ENCODE measurements at places on chromosomes 7 and 10.

- DNase-seq = no peak
Observed at GRCh38 chr7:70353330-70353945, 755.2 kb downstream of the AUTS2 start.

DNA sequence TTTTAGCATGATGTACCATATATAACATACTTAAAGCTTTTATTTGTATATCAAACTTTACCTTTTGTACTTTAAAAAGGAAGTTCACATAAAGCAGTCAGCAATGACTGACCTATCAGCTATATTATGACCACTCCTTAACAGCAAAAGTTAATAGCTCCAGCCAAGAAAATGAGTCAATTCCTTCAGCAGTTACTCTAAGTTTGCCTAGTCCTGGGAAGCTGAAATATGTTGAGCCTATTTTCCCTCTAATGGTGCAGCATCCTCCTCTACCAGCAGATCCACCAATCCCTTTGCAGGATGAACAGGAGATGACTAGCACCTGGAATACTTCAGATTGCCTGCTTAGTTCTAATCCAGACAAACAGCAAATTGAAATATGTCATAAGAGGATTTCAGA lies 64.2 kb downstream of the CUL2 start:
- DNase-seq = no peak

GRCh38 chr10:86658261-86658741 lies 4.0 kb downstream of the OPN4 start:
- no peak for DNase-seq

GRCh38 chr7:33849004-33849403 lies 56.3 kb upstream of the BMPER start:
- DNase-seq = no peak

DNA sequence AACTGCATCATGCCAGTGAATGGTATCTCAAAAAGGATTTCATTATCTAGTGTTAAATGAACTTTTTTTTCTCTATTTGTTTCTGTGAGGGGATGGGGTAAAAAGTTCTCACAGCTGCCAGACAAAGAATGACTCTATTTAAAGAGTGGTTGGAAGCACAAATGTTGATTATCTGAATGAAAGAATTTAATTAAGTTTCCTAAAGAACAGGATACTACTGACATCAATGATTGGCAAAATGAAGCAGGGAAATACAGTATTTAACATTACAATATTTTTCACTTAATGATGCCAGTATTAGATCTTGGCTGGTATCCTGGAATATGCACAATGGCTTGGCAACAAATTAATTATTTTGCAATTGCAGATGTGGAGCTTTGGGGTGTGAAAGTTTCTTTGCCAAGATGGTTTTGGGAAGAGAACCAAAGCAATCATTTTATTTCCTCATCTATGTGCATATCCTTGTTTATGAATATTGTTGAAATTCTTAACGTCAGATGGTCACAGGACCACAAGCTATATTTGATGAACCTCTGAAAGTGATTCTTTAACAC lies 336.8 kb downstream of the ARL4A start:
- DNase-seq = no peak

DNA sequence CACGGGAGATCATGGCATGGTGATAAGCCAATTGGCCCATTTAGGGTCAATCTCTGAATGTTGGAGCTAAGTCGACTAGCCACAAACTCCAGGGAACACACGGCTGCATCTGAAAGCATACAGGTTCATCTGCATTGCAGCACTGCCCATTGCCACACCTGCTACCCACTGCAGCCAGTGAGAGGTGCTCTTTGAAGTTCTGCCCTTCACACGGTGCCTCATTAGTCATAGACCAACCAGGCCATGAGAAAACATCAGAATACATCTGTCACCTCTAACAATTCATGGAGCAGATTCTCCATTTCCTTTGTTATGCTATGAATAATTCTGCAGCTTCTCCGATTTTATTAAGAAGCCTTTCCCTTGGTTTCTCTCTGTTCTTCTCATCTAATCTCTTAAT lies 65.7 kb upstream of the FAM204A start:
- DNase-seq = no peak

GRCh38 chr7:135729230-135729629 lies 1.2 kb upstream of the SLC13A4 start:
- no peak for DNase-seq

DNA sequence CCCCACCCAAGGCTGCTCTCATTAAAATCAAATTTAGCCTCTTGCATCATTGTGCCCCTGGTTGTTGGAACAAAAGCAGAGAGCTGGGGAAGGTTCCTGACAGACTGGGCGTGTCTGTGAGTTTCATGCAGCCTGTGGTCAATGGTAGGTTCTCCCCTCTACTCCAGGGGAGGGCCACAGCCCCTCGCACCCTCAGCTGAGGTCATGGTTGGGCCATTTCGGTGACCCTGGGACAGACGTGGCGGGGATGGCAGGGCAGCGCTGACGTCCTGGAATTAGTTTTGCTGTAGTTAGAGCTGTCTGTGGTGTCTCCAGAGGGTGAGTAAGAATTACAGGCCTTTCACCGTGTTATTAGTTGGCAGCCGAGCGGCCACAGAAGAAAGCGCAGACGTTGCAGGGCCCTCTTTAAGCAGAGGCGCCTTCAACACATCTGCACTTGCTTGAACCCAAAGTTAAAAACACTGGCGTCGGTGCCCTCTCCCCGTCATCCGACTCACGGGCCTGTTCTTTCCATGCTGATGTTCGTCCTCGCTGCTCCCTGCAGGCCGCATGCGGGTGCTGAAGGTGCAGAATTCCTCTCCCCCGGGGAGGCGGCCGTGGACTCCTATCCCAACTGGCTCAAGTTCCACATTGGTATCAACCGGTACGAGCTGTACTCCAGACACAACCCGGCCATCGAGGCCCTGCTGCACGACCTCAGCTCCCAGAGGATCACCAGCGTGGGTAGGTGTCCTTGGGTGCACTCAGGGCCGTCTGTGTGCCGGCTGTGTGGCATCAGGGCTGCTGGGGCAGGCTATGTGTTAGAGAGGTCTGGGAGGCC lies 2.8 kb downstream of the FAM20C start:
- DNase-seq = no peak

GRCh38 chr10:62082729-62083411 lies 181.4 kb downstream of the ARID5B start:
- DNase-seq = no peak

DNA sequence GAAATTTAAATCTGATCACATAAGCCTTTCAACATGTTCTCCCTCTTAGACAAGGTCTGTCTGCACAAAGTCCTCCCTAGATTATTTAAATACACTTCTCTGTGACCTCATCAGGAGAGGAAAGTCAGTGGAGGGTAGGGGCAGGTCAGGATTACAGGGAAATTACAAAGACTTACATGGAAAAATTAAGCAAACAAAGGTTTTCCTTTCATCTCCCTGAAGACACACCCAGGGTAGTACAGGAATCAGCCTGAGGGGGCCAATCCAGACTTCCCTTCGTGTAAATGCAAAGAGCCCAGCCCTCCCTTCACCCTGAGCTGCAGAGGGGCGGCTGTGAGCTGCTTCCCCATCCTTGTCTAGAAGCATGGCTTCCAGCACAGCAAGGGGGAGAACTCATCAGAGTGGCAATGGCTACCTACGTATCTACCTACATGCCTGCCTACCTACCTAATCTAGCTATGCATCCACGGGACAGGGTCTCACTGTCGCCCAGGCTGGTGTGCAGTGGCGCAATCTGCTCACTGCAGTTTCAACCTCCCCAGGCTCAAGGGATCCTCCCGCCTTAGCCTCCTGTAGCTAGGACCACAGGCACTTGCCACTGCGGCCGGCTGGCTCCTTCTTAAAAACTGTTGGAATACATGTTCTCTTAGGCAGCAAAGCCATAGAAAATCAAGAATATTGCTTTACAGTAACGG lies 33.2 kb downstream of the PITRM1 start:
- no peak for DNase-seq

DNA sequence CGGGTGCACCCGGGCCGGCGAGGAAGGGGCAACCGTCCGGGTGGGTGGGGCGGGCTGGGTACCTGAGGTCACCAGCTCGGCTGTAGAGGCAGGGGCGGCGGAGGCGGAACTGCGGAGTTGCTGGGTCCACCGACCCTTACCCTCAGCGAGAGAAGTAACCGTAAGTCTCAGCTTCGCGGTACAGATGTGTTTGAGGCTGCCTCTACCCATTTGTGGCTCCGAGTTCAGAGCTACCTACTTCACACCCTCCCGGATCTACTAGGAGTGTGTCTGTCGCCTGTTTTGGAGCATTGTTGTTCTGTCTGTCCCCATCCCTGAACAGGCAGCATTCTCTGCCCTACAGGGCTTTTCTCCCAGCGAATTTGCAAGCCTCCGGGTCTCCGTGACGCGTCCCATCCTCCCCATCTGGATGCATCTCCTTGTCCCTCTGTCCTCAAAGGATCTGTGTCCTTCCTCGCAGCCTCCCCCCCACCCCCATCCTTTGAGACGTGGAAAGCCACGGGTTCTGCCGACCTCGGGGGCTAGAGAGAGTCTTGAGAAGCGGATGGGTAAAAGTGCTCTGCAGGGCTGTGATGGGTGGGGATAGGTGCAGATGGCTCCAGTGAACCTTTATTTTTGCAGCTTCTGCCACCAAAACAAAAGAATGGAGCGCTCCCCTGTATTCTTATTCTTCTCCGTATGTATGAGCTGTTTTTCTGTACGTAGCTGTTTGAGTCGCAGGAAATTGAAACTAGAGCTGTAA lies 757 bp downstream of the ANKIB1 start:
- no peak for DNase-seq

DNA sequence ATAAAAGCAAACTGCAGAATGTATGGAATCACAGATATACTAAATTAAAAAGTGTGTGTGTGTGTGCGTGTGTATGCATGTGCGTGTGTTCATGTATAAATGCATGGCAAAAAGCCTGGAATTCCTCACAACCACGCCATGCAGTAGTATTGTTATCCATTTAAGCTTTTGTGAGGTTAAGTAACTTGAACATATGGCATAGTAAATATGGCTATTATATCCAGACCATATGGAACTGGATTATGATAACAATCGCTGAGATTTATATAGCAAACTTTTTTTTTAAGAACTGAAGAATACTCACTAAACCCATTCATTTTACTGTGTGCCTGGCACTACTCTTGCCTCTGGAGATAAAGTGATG lies 22.3 kb upstream of the NANOS1 start:
- DNase-seq = no peak

DNA sequence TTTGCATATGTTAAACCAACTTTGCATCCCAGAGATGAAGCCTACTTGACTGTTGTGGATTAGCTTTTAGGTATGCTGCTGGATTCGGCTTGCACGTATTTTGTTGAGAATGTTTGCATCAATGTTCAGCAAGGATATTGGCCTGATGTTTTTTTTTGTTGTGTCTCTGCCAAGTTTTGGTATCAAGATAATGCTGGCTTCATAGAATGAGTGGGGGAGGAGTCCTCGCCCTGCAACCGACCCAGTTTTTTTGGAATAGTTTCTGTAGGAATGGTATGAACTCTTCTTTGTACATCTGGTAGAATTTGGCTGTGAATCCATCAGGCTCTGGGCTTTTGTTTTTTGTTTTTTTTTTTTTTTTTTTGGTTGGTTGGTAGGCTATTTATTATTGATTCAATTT lies 147.9 kb downstream of the AHR start:
- DNase-seq = no peak

DNA sequence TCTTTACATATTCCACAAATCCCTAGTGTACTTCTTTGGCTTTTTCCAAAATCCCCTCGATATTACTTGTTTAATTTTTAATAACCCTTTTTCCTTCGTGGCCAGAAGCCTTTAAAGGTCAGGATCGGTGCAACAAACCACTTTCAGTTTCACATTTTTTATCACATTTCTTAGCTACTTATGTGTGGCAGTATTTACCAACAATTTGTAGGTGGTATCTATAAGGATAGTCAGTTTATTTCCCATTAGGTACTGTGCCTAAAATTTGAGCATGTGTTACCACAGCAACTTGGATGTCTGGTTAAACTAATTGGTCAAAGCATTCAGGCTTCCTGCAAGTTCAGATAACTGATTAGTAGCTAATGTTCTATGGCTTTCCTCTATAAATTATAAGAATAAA lies 104.9 kb downstream of the CDK14 start:
- DNase-seq = no peak

- no peak for DNase-seq
Observed at GRCh38 chr10:17756557-17757217, 4.7 kb downstream of the TMEM236 start.

- DNase-seq = peak; percentile 27
Observed at GRCh38 chr10:7410862-7411670, at the start of gene SFMBT2. TSS of gene SFMBT2 (minus strand) at chr10:7411034. CDS start at chr10:7381898, 29,136 bp downstream.
